ENCODE measurements at places on chromosomes 7 and 10. TPM values are rescaled to one million over a fixed set of nuclear protein-coding genes. Genes with fewer than 3 reads are reported as not detected.

GRCh38 chr7:43636093-43636492 lies 53.2 kb downstream of the STK17A start:
- H3K4me1 ChIP-seq, result peaks cover 32% of the 10 kb centered on the region
- no peak for DNase-seq
- peaks cover 50% of the 10 kb centered on the region for H3K36me3 ChIP-seq
- no peak overlapping the region for H3K4me3 ChIP-seq
- peak overlapping the region; percentile 58 for H3K27ac ChIP-seq
- H3K27me3 ChIP-seq, result no peaks in the 10 kb centered on the region

The CRCP gene
- 25.8 TPM for total RNA-seq

GRCh38 chr10:72809006-72809405 lies 84.5 kb upstream of the OIT3 start:
- H3K4me3 ChIP-seq, result no peak overlapping the region
- H3K27ac ChIP-seq, result no peak overlapping the region
- H3K36me3 ChIP-seq, result peaks cover 14% of the 10 kb centered on the region
- H3K27me3 ChIP-seq, result no peaks in the 10 kb centered on the region

DNA sequence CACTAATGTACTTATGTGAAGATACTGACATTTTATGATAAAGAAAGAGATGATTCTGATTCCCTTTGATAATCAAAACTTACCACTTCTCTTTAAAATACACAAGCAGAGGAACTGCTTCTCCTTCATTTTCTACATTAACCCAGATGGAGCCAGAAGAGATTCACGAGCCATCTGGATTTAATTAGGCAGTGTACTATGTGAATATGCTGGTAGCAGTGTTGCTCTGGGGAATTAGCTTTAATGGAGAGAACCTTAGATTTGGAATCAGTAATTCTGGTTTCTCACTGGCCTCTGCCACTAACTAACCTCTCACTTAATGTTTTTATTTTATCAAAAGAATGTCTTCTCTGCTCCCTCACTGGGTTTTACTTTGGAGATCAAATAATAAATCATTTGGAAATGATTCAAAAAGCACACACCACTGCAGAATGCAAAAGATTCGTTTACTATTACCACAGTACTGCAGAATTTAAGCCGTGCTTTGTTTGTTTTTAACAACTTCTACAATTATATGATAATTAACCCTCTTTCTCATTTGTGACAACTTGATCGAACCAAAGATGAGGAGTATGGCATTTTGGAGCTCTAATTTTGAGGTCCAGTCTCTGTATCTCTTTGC lies 77.5 kb upstream of the PHYHIPL start:
- H3K27ac ChIP-seq, result peak overlapping the region; percentile 28
- peaks cover 14% of the 10 kb centered on the region for H3K4me1 ChIP-seq
- no peak for DNase-seq
- H3K27me3 ChIP-seq, result peaks cover 4% of the 10 kb centered on the region
- peak overlapping the region; percentile 0 for H3K4me3 ChIP-seq

The ADAM8 gene
- total RNA-seq, result 16.9 TPM

DNA sequence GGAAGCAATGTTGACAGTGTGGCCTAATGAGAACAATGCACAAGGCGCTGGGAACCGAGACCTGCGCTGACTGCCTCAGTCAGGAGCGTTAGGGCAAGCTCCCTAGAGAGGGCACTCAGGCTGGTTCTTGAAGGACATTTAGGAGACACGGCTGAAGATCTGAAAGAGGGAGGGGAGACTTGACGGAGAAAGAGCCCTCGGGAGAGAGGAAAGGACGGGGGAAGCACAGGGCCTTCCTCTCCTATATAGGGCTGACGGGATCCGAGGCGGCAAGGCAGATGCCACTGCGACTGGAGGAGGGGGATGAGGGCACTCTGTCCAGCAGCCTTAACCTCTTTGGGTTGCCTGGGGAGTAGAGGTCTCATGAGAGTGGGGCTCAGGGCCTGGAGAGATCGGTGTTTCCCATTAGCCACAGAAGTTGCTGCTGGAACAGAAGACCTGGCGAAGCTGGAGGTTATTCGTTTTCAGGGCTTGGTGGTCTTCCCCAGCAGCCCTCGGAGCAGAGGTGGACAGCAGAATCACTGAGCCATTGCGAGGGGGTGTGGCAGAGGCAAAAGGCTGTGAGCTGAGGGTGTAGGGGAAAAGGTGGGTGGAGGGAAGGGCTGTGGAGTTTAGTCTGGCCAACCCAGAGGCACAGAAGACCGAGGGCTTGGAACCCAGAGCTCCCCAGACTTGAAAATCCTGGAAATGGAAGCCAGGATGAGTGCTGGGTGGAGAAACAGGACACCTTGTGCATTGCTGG lies 36.0 kb downstream of the CLEC2L start:
- H3K27ac ChIP-seq, result no peak overlapping the region
- no peaks in the 10 kb centered on the region for H3K4me1 ChIP-seq
- H3K36me3 ChIP-seq, result peaks cover 19% of the 10 kb centered on the region
- no peak overlapping the region for H3K4me3 ChIP-seq
- H3K27me3 ChIP-seq, result peaks cover 9% of the 10 kb centered on the region

- H3K27me3 ChIP-seq, result no peaks in the 10 kb centered on the region
- no peak overlapping the region for H3K27ac ChIP-seq
- no peak overlapping the region for H3K4me3 ChIP-seq
- no peaks in the 10 kb centered on the region for H3K4me1 ChIP-seq
- DNase-seq, result no peak
- H3K36me3 ChIP-seq, result no peaks in the 10 kb centered on the region
These were observed 81.6 kb upstream of the ETV1 start for GRCh38 chr7:14071045-14071444.

GRCh38 chr10:128047351-128047750 lies 78.9 kb downstream of the MKI67 start:
- H3K36me3 ChIP-seq, result no peaks in the 10 kb centered on the region
- H3K27me3 ChIP-seq, result peaks cover 8% of the 10 kb centered on the region
- H3K27ac ChIP-seq, result peak overlapping the region; percentile 26
- peak overlapping the region; percentile 28 for H3K4me3 ChIP-seq

The OR2A1 gene
- total RNA-seq, result 0.27 TPM

- peaks cover 24% of the 10 kb centered on the region for H3K4me1 ChIP-seq
- no peak overlapping the region for H3K27ac ChIP-seq
- H3K36me3 ChIP-seq, result peaks cover 17% of the 10 kb centered on the region
- no peak overlapping the region for H3K4me3 ChIP-seq
- H3K27me3 ChIP-seq, result no peaks in the 10 kb centered on the region
These were observed 27.4 kb downstream of the TAX1BP1 start for GRCh38 chr7:27767374-27767773.

The CACNB2 gene
- total RNA-seq, result 13.0 TPM

- no peaks in the 10 kb centered on the region for H3K27me3 ChIP-seq
- peaks cover 40% of the 10 kb centered on the region for H3K36me3 ChIP-seq
- DNase-seq, result no peak
- no peak overlapping the region for H3K27ac ChIP-seq
- H3K4me1 ChIP-seq, result no peaks in the 10 kb centered on the region
These were observed 78.4 kb upstream of the TMEM168 start for GRCh38 chr7:112868609-112869008.

DNA sequence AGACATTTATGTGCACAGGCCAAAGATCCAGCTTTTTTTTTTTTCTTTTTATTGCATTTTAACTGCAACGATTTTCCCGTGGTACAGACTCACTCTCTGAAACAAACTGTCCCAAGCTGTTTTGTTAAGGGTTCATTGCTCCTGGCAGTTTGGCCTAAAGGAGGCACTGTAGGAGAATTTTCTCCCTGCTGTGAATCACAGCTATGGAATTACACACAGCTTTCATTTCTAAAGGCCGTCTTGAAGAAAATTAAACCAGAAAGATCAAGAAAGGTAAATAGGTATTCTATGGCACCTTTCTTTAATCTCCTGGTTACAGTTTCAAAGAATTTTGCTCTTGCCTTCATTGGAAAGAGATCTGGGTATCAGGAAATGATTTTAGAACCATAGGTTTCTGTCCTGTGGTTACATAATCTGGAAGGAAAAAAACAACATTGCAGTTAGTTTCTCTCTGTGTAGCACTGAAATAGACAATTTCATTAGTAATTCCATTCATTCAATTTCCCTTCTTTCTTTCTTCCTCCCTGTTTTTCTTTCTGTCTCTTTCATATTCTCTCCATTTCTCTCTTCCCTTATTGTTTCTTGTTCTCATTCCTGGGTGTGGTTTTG lies 51.2 kb downstream of the PDK4 start:
- H3K36me3 ChIP-seq, result no peaks in the 10 kb centered on the region
- H3K27ac ChIP-seq, result peak overlapping the region; percentile 2
- H3K4me1 ChIP-seq, result peaks cover 4% of the 10 kb centered on the region
- peaks cover 10% of the 10 kb centered on the region for H3K27me3 ChIP-seq
- H3K4me3 ChIP-seq, result peak overlapping the region; percentile 25

GRCh38 chr7:73830681-73831583 lies at the start of gene CLDN4:
CLDN4 (plus strand) TSS chr7:73830996; CDS start chr7:73831202, 206 bp downstream.
- peak within 1 kb of the TSS; percentile 79 for H3K4me3 ChIP-seq
- peak within 1 kb of the TSS; percentile 99 for H3K27ac ChIP-seq
- peak; percentile 55 for DNase-seq
- H3K27me3 ChIP-seq, result peaks cover 2% of the 10 kb centered on the region

The CRPPA gene
- total RNA-seq, result 4.1 TPM

DNA sequence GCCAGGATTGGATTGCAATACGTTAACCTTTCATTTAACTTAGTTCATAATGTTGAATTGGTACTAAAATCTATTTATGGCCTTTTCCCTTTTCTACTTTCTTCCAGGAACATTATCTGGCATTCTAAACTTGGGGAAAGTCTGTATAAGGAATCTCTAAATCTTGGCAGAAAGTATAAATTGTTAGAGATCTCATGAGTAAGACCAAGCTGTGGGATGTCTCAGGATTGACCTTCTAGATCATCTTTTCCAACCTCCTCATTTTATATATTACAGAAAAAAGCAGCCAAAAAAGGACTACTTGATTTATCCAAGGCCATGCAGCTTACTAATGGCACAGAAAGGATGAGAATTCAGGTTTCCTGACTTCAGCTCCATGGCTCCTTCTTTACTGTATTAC lies 598.3 kb downstream of the INHBA start:
- no peaks in the 10 kb centered on the region for H3K27me3 ChIP-seq
- no peak for DNase-seq
- peaks cover 2% of the 10 kb centered on the region for H3K36me3 ChIP-seq
- H3K27ac ChIP-seq, result no peak overlapping the region
- H3K4me3 ChIP-seq, result no peak overlapping the region

The TUBAL3 gene
- 0.22 TPM for total RNA-seq

DNA sequence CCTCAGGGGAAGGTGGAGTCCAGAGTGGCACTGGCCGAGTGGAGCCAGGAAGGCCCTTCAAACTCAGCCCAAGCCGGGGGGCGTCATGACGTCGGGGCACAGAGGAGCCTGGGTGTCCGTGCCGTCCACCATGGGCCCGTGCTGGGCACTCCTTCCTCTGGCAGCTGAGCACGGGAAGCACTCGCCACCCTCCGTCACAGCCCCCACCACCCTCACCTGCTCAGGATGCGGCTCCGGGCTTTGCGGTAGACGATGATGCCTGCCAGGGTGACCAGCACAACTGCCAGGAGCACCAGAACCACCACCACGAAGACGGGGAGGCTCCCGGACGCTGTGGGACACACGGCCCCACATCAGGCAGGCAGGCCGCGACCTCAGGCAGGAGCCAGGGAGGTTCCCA lies 8.1 kb downstream of the ADAM8 start:
- H3K36me3 ChIP-seq, result no peaks in the 10 kb centered on the region
- no peak overlapping the region for H3K4me3 ChIP-seq
- DNase-seq, result no peak
- H3K4me1 ChIP-seq, result no peaks in the 10 kb centered on the region
- H3K27me3 ChIP-seq, result peaks cover 9% of the 10 kb centered on the region

DNA sequence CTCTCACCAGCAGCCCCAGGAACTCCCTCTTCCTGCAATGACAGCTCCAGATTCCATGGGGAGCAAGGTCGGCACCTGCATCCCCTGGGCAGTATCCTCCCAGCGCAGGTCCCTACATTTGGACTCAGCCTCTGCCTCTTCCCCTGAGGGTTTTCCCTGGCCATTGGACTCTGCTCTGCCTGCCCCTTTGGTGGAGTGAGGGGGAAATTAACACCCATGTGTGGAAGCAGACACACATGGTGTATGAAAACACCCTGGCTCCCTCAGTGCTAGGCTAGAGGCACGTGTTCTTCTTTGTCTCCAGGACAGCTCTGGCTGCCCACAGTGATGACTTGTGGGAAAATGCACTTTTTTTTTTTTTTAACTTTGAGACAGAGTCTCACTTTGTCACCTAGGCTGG lies 8.4 kb downstream of the PRF1 start:
- no peaks in the 10 kb centered on the region for H3K36me3 ChIP-seq
- H3K4me3 ChIP-seq, result no peak overlapping the region
- no peak for DNase-seq
- H3K27me3 ChIP-seq, result peaks cover 24% of the 10 kb centered on the region

DNA sequence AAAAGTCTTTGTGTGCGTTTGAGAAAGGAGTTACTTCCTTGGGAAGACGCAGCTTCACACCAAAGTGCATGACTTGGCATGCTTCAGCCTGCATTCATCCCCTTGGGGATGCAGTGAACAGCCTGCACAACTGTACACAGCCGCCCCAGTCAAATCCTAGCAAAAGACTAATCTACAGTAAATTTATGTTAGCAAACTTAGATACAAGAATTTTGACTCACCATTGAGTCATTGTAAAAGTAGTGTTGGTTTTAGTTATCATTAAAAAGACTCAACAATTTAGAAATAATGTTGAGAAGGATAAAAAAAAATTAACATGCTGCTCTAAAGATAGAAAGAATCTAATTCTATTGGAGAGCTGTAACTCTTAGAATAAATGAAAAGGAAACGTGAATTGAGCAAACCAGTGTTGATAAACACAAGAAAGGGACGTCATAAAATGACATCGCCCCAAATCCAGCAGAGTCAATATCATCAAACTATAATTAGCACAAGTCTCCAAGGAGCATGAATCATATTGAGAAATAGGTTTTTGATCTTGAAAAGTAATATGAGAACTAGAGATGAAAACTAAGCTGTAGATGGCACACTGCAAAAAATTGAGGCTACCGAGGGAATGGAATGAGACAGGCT lies 11.9 kb upstream of the OPTN start:
- H3K4me1 ChIP-seq, result no peaks in the 10 kb centered on the region
- H3K36me3 ChIP-seq, result peaks cover 2% of the 10 kb centered on the region
- no peak for DNase-seq
- no peak overlapping the region for H3K4me3 ChIP-seq

The TSPAN33 gene
- 7.4 TPM for total RNA-seq

- H3K27ac ChIP-seq, result no peak overlapping the region
- H3K36me3 ChIP-seq, result no peaks in the 10 kb centered on the region
- H3K4me3 ChIP-seq, result no peak overlapping the region
- no peak for DNase-seq
These were observed 63.2 kb downstream of the EBF3 start for GRCh38 chr10:129900825-129901224.

GRCh38 chr10:58237014-58237834 lies 30.5 kb downstream of the IPMK start:
- H3K36me3 ChIP-seq, result peaks cover 50% of the 10 kb centered on the region
- DNase-seq, result no peak
- H3K27me3 ChIP-seq, result no peaks in the 10 kb centered on the region
- H3K4me3 ChIP-seq, result no peak overlapping the region

- peak; percentile 71 for DNase-seq
- no peaks in the 10 kb centered on the region for H3K27me3 ChIP-seq
- H3K36me3 ChIP-seq, result peaks cover 5% of the 10 kb centered on the region
- peak within 1 kb of the TSS; percentile 98 for H3K27ac ChIP-seq
- H3K4me3 ChIP-seq, result peak within 1 kb of the TSS; percentile 94
These were observed at the start of gene DOCK1 for GRCh38 chr10:126904818-126905701. DOCK1 (plus strand) TSS chr10:126905428; CDS start chr10:126905518, 90 bp downstream.

DNA sequence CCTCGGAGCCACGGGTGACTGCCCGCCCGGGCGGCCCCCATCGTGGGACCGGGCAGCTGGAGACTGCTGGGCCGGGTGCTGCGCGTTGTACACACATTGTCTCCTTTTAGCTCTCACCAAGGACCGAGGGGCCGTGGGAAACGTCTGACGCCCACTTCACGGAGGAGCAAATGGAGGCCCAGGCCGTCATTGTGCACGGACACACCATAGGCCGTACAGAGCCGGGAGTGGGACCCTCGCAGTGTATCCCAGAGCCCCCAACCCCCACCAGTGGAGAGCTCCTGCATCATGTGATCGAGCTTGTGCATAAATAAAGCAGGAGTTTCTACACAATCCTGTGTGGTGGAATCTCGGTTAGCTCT lies 722 bp downstream of the DENND10 start:
- no peaks in the 10 kb centered on the region for H3K27me3 ChIP-seq
- H3K4me3 ChIP-seq, result peak overlapping the region; percentile 74
- H3K4me1 ChIP-seq, result peaks cover 8% of the 10 kb centered on the region
- peaks cover 6% of the 10 kb centered on the region for H3K36me3 ChIP-seq
